ENCODE measurements at places on chromosomes 7 and 10.
A peak's percentile ranks its signal among the peaks of the same experiment; 100 is the strongest.

- DNase-seq = no peak
These were observed 154.4 kb upstream of the SH2B2 start for GRCh38 chr7:102132209-102132752.

DNA sequence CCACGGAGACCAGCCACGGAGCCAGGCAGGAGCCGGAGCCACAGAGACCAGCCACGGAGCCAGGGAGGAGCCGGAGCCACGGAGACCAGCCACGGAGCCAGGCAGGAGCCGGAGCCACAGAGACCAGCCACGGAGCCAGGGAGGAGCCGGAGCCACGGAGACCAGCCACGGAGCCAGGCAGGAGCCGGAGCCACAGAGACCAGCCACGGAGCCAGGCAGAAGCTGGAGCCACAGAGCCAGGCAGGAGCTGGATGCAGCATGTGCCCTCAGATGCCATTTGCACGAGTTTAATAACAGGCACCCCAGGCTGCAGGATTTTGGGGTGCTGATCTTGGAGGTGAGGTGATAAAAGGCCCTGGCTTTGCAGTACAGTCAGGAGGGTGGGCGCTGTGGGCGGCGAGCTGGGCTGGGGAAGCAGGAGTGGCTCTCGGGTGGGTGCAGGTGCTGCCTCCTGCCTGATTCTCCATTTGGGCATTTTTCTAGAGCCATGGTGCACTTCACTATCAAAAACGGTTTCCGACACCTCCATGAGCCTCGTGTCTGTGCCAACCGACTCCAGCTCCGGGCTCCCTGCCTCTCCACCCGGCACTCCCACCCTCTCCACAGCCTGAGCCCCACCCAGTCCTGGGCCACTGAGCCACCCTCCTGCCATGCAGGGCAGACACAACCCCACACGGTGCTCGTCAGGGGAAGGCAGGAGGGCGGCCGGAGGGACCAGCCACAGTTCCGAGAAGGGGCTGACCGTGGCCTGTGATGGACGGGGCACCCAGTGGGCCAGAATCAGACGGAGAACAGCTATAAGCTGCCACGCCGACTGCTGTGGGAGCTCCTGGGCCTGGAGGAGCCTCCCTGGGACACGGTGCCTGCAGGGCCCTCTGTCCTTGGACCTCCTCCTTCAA lies 40.8 kb upstream of the NKX6-2 start:
- DNase-seq = no peak

DNA sequence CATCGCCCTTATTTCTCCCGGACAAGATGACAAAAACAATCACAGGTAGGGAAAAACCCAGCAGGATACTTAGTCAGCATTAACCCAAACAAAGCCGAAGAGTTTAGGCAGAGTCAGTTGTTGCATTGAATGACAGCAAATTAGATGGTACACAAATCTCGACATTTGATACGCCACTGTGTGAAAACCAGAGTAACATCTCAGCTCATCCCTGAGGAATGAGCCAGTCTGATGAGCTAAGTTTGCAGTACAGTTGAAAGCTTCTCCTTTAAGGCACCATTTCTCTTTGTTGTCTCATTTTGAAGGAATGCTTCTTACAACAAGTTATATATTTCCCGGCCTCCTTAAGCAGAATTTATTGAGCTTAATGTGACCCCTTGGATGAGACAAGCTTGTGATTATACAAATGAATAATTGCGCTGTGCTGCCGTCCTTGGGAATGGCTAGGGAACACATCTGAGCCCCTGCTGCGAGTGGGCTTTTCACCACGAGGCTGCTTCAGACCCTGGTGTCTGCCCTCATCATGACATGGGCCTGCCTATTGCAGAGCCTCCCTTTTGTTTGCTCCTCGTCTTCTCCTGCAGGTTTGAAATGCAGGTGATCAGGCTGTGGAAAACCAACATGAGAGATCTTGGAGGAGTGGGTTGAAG lies 137.3 kb downstream of the CELF2 start:
- DNase-seq = no peak

- no peak for DNase-seq
These were observed 134.0 kb downstream of the TCF7L2 start for GRCh38 chr10:113084031-113084430.

DNA sequence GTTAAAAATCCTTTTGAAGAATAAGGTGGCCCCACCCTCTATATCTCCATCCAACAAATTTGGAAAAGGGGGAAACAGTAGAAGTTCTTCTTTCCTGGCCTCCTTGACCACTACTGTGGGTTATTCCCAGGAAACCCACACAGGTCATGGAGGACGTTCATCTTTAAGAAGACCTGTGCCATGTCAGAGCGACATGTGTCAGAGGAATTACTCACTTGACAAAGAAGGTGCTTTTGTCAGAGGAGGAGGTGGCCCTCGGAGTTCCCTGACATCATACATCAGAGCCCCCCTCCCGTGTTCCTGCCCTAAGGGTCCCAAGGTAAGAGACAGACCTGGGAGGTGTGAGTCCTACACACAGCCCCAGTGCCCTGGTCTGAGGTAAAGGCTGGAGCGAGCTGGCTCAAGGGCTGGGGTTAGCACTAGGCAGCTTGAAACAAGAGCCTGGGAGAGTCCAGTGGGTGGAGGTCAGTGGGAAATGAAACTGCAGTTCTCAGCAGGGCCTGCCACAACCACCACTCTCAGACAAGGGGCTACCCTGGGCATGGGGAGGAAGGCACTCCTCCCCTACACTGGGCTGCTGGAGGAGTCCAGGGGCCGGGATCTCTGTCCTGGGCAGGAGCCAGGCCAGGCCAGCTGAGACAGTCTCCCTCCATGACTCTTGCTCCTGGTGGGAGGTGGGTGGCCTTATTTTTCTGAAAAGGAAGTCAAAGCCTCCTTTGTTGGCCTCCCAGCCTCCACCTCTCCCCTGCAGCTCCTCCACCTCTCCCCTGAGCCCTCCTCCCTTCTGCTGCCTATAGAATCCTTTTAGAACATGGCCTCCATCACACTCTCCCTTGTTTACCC lies 21.8 kb upstream of the ZMIZ1 start:
- DNase-seq = peak; percentile 68

- peak; percentile 35 for DNase-seq
These were observed 107.8 kb downstream of the TBXAS1 start for GRCh38 chr7:139936760-139937310.

GRCh38 chr7:68031180-68031943 lies 1034.7 kb downstream of the TYW1 start:
- DNase-seq = no peak

DNA sequence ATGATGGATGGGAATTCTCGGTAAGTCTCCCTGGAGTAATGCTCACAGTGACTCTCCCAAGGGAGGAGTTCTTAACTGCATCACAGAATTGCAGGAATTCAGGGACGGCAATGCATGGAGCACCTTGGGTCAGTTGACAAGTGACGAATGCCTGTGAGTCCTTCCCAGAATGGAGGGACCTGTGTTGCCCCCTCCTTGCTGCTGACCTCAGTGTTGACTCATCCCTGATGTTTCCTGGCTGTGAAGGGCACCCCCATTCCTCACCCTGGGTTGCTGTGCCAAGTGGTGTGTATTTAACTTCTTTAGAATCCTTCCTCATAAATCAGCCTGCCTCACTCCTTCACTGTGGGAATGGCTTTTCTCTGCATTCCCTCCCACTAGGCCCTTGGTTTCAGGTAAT lies 98.9 kb downstream of the LRMDA start:
- DNase-seq = no peak

- peak; percentile 79 for DNase-seq
These were observed 217.8 kb upstream of the MKLN1 start for GRCh38 chr7:131109759-131110296.

DNA sequence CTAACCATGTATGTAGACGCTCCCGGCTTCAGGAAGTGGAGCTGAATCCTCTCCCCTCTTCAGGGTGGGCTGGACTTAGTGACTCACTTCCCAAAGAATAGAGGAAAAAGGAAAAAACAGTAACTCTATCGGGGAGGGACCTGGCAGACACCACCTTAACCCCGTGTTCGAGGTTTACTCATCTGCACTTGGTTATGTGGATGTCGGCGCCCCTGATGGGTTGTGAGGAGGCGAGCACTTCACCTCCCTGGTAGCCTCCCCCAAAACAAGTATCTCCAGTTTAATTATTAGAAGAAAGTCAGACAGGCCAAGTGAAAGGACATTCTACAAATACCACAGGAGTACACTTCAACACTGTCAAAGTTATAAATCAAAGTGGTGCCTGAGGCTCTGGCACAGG lies 559.7 kb downstream of the TCERG1L start:
- no peak for DNase-seq

- DNase-seq = no peak
These were observed 77.4 kb upstream of the RET start for GRCh38 chr10:42999385-43000020.

GRCh38 chr10:34628174-34628796 lies 186.8 kb downstream of the PARD3 start:
- no peak for DNase-seq

GRCh38 chr7:23532490-23533237 lies 883 bp upstream of the TRA2A start:
- DNase-seq = no peak

GRCh38 chr10:21417172-21417712 lies 108.2 kb downstream of the SKIDA1 start:
- no peak for DNase-seq

- no peak for DNase-seq
These were observed 2.0 kb upstream of the PANK1 start for GRCh38 chr10:89646889-89647657.

- no peak for DNase-seq
These were observed 95.3 kb upstream of the ADO start for GRCh38 chr10:62709200-62709599.

GRCh38 chr7:43105521-43106120 lies 6.8 kb upstream of the HECW1 start:
- DNase-seq = no peak

DNA sequence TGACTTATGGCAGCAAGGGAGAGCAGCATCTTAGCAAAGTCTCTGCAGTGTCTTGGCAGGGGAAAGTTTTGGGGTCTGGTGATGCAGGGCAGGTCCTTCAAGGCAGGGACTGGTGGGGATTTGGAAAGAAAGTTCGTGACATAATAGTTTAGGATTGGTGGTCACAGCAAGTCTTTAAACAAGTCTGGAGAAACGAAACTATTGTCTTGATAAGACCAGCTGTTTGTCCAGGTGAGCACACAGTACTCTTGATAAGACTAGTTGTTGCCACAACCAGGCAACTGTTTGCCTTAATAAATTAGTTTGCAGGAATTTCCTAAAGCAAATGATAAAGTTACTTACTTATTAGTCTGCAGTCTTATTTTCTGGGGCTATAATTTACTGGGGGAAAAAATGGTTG lies 136.1 kb downstream of the AKR1D1 start:
- no peak for DNase-seq

GRCh38 chr10:61098966-61099365 lies 155.0 kb upstream of the RHOBTB1 start:
- no peak for DNase-seq

- no peak for DNase-seq
These were observed 69.0 kb upstream of the PRKCQ start for GRCh38 chr10:6648894-6649720.

GRCh38 chr7:100901921-100902332 lies 6.2 kb upstream of the ACHE start:
- no peak for DNase-seq

DNA sequence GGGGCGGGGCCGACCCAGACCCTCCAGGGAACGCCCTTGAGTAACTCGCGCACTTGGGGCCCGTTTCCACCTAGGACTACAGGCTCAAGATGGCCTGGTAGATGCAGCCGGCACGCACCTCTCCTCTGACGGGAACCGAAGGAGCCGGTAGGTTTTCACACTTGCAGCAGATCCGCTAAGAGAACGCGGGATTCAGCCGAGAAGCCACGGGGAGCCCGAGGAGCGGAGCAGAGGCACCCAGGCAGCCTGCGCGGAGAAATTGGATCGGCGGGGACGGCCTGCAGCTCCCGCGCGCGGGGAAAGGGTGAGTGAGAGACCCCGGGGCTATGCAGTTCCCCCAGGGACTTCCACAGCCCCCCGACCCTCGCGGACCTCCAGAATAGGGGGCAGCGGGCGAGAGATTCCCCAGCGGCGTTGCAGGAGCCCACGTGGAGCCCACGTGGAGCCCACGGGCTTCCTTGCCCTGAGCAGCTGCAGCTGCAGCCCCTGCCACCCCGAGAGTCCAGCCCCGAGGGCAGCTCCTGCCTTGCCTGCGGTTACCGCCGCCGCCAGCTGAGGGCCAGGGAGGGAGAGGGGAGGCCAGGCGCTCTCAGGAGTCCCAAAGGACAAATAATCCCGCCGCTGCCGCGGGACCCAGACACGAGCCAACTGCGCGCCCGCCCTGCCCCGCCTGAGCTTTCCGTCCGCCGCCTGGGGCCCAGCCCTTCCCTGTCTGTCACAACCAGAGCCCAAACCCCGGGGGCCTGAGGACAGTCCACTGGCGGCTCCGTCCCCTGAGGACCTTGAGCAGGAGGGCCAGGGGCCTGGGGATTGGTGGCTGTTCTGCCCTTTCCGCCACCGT lies 13.1 kb downstream of the IFT22 start:
- DNase-seq = no peak

DNA sequence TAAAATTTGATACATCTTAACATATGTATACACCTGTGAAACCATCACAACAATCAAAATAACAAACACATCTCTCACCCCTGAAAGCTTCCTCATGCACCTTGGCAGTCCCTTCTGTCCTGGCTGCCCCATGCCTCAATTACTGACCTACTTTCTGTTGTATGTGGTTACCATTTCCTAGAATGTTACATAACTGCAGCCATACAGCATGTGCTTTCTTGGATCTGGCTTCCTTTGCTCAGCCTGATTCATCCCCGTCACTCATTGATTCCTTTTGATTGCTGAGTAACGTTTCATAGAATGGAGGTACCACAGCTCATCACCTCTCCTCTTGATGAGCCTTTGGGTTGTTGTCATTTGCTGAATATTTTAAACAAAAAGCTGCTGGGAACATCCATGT lies 165.3 kb downstream of the CELF2 start:
- no peak for DNase-seq

GRCh38 chr10:87552248-87552929 lies 47.7 kb downstream of the MINPP1 start:
- no peak for DNase-seq

- peak; percentile 48 for DNase-seq
These were observed 251.0 kb downstream of the NSUN6 start for GRCh38 chr10:18400201-18400905.

- DNase-seq = no peak
These were observed 618.8 kb downstream of the LRMDA start for GRCh38 chr10:76050291-76050625.

DNA sequence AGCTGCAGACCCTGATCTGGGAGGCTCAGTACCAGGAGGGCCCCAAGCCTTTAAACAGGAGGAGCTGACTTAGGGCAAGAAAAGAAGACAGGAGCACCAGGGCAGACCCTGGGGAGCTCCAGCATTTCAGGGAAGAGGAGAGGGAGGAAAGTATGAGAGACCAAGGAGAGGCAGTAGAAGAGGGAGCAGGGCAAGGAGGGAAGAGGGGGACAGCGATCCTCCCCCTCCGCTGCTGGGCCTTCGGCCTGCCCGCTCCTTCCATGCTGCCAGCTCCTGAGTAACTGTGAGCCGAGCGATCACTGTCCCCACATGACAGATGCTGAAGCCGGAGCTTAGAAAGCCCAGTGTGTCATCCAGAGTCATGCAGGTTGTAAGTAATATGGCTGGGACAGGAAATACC lies 65.9 kb downstream of the ALOX5 start:
- DNase-seq = no peak

- DNase-seq = no peak
These were observed 12.7 kb downstream of the FBH1 start for GRCh38 chr10:5902511-5903274.

All from Ammon's horn (tissue), 1 donor.